ENCODE measurements at places on chromosomes 16 and 17.

DNA sequence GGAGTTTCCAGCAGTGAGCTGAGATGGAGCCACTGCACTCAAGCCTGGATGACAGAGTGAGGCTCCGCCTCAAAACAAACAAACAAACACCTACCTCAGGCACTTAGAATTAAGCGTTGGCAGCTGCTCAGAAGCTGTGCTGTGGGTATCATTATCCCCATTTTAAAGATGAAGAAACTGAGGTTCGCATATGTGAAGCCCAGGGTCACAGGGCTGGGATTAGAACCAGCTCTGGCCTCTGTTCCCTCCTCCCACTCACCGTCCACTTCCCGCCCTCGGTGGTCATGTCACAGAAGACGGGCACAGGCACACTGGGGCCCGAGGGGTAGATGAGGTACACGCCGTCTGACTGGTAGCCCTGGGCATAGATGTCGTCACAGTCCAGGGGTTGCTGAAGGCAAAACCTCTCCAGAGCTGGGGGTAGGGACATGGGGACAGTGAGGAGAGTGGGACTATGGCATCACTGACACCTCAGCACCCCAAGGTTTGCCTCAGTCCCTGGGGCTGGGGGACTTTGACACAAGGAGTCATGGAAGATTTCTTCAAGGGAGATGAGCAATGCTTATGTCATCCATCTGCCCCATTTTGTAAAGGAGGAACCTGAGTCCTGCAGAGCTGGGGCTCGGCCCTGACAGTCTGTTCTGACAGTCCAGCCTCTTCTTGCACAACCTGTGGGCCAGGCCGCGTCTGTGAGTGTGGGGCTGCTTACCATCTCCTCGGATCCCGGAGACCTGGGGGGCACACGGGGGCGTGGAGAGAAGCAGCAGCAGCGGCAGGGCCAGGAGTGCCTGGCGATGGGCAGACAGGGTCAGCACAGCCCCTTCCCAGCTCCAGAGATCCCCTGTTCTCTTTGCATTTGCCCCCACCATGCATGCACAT is 700 bp downstream of the MFAP4 start:
- DNase-seq = no peak

DNA sequence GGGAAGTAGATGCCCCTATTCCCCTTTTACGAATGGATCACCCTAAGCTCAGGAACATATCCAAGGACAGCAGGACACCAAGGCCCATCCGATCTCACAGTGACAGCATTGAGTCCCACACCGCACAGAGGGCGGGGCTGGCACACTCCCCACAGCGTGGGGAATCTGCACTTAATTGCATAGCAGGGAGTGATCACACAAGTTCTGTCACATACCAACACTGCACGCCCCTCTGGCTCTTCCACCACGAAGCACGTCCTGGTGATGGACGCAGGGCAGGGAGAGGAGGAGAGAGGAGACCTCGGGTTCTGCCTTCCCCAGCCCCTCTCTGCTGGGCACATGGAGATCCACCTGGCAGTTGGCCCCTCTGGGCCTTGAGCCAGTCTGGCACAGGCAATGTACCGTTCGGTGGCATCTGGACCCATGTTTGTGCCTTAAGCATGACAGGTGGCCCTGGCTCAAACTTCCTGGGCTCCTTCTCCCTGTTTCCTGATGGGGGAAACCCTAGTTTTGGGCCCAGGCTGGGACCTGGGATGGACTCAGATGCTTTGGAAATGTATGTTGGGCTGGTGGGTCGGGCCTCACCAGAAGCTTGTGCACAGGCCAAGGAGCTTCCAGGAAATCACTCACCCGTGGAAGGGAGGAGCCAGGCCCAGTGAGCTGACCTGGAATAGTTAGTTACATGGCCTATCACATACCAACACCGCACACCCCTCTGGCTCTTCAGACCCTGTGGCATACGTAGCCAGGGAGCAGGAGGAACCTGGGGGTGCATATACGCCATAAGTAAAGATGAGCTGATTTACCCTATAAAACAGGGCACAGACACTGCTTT is 35.1 kb upstream of the CREBBP start:
- no peak for DNase-seq

DNA sequence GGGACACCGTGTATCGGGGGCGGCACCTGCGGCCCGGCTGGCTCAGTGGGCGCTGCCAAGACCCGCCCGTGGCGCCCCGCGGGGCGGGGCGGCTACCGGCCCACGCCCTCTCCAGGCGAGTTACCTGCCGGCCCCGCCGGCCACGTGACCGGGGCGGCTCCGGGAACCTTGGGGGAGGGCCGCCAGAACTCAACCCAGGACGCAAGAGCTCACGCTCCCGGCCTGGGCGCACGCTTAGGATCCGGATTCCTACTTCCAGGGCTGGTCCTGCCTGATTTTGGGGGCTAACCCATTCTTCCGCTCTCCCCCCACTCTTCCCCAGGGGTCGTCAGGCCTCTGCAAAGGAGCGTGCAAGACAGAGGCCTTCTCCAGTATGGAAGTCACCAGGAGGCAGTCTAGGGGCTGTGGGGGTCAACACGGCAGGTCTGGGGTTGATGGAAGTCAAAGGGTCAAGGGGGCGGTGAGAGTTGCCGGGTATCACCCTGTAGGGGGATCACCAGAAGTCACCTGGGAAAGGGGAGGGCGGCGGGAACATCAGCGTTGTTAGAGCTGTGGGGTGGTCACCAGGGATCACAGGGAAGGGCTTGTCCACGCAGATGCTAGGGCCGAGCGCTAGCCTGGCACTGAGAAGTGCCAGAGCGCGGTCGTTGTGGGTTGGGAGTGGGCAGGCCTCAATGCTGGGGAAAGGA is 354 bp upstream of the ESRP2 start:
- no peak for DNase-seq

DNA sequence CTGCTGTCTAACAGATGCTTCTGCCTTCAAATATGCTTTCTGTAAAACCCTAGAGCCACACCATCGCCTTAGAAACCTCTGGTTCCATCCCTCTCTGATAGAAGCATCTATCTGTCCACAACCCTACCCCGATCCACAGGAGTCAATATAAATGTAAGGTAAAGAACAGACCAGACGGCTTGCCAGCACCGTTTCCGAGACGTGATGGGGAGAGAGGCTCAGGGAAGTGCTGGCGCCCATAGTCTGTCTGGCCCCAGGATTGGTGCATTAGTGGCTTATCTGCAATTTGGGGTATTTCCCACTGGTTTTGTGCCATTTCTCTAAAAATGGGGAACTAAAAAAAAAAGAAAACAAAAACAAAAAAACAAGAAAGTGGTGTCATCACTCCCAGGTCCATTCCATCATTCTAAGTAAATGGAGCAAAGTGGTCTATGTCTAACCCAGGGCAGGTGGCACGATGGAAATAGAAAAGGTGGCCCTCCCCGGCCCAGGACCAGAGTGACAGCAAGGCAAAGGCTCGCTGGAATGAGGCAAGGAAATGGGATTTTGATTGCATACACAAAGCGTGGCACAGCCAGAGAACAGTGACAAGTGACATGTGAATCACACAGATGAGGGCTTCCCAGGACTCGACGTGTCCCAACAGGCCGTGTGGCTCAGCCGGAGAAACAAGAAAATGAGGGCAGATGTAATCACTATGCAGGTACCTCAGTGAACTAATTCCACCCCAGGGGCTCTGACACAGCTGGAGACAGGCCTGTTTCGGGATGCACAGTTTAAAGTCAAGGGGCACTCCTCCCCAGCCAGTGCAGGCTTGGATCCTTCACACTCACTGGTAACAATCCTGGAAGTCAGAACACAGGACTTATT is 125.6 kb downstream of the GAS7 start:
- DNase-seq = no peak

DNA sequence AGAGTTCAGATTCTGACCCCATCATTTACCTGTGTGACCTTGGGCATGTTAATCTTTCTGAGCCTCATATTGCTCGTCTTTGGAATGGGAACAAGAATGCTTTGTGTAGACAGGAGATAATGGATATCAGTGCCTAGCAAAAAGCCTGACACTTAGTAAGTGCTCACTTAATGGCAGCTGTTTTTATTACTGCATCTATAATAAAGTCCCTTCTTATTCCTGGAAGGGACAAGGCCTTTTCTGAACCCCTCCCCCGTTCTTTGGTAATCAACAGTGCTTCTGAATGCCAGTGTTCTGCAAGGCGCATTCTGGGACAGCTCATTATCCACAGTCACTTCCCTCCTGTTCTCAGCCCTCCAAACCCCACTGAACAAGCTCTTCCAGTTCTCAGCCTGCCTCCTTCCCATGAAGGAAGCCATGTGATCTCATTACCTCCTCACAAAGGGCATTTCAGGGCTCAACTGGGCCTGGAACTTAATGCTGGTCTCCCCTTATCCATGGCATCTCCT is 25.1 kb upstream of the SUPT4H1 start:
- no peak for DNase-seq

DNA sequence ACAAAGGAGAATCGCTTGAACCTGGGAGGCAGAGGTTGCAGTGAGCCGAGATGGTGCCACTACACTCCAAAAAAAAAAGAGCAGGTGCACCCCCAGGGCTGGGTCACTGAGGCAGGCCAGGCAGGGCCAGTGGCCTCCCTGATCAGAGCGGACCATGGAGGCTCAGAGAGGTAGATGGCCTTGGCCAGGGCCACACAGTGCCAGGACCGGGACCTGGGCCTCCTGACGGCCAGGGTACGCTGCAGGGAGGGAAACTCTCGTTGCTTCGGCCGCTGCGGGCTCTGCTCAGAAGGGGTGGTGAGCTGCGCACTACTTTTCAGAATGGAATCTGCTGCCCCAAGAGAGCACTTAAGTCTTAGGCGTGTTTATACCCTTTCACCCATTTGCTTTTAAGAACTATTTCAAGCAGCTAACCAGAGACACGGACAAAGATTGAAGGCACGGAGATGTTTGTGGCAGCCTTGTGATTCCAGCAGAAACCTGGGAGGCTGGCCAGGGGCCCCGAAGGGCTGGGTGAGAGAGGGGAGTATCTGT is 17.1 kb downstream of the MYO1C start:
- no peak for DNase-seq

GRCh38 chr16:83915491-83915890 is 16.6 kb downstream of the MLYCD start:
- no peak for DNase-seq

DNA sequence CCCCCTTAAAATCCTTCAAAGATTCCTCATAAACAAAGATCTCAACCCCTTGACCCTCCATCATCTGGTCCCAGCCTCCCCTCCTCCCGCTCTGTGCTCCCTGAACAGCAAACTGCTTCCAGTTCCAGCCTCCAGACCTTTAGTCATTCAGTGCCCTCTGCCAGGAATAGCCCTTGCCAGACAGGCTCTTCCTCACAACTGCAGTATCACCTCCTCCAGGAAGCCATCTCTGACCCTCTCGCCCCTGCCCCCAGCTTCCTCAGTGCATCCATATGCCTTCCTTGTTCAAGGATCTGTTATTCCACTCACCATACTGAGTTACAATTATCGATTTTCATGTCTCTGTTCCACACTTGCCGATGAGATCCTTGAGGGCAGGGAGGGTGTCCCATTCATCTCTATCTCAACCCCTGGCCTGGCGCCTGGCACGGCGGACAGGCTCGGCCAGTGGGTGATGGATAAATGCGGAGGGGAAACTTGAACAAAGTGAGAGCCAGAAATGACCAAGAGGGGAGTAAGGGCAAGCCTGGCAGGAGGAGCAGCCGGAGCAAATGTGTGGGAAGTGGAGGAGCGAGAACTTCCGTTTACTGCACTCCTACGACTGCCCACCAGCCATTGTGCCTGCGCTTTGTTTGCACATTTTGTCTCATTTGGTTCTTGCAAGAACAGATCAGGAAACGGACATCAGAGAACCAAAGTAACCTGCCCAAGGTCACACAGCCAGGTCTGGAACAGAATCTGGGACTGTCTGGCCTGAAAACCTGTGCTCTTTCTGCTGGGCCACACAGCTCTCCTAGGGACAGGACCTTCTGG is 2.0 kb upstream of the NXPH3 start:
- no peak for DNase-seq

- no peak for DNase-seq
Observed at GRCh38 chr16:3781421-3781820, 64.1 kb upstream of the TRAP1 start.

DNA sequence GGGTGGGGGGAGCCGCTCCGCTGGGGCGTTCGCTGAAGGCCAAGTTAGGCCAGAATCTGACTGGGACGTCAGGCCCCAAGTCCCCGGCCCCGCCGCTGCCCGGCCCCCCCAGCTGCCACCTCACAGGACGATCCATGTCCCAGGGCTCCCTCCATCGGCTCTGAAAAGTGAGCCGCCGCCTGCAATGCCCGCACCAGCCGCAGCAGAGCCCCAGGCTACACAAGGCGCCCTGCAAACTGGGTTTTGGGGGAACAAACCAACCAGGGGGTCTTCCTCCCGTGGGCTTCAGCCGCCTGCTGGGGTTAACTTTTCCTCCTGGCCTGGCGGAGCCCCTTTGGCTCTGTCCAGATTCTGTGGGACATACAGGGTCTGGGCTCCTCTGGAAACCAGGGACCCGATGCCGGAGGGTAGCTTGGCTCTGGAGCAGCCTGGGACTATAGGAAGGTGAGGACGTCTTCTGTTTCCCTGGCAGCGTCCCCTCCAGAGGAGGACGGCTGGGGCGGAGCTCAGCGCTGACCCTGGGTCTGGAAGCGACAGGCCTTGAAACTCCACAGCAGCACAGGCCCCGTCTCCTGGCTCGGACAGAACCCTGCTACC is 835 bp downstream of the NME4 start:
- DNase-seq = no peak
